ENCODE measurements at places on chromosomes 6 and 20.

- DNase-seq: no peak
Measured at GRCh38 chr20:53074811-53075314, 102.7 kb downstream of the TSHZ2 start.

DNA sequence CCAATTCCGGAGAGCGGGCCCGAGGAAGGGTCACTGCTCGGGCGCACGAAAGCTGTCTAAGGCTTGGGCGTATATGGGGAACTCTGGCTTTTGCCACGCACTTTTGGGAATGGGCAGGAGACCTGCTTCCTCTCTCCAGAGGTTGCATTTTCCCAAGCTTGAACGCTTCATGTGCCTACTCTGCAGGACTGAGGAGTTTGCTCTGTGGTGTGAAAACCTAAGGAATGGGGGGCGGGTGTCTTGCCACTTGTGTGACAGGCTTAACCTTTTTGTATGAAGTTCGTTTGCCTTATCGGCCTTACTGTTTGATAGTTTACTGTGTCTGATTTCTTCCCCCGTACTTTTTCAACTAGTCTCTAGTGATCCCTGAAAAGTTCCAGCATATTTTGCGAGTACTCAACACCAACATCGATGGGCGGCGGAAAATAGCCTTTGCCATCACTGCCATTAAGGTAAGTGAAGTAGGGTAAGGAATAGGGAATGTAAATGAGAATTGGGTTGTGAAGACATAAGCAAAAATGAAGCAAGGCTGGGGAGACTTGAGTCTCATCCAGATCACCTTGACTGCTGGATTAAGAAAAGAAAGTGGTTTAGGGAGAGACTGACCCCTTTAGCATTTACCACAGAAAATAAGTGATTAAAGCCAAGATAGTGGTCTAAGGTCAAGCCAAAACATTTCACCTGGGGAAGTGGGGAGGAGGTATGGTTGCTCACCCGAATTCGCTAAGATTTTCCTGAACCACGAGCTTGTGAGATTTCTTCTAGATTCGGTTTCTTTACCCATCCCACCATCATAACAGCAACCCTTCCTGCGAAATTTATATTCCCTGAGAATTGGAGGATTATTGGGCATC lies 627 bp downstream of the RPS18 start:
- no peak for DNase-seq

- DNase-seq: no peak
Measured at GRCh38 chr6:140636271-140636907, 1261.9 kb upstream of the CITED2 start.

DNA sequence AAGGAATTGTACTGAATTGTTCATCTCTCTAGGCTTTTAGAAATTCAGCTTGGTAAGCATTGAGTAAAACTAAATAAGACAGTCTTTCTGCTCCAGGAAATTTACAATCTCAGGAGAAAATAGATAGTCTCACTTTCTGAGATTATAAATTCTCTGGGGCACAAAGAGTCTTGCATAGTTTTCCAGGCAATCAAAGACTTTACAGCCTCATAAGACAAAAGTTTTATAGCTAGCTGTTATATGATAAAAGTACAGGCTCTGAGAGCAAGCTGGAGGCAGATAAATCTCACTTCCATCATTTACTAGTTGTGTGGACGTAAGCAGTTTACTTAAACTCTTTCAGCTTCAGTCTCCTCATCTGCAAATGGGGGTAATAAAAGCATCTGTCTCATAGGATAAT lies 11.4 kb downstream of the FRK start:
- no peak for DNase-seq

- no peak for DNase-seq
Measured at GRCh38 chr6:25278261-25278913, 787 bp upstream of the CARMIL1 start.

DNA sequence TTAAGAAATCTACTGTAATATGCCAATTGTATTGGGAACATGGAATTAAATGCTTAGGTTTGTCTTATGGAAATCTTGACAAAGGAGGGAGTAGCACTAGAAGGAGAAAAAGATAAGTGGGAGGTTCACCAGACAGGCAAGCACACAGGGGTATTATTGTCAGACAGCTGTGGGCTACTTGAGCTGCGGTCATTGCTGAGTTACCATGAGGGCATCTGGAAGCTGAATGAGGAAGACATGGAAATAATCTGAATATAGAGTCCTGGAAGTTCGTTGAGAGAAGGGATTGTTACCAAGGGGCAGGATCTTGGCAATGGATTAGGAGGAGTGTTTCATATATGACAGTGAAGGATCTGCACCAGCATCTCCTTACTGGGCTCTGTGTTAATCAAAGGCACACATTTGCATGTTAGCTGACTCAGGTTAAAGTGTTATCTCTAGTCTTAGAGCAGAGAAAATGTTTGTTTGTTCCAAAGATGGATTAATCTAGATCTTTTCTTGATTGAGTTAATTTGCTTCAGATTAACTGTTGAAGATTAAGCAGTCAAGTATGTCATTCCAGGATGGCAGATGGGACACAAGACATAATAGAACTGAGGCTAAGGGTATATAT lies 53.0 kb upstream of the SUPT3H start:
- no peak for DNase-seq

DNA sequence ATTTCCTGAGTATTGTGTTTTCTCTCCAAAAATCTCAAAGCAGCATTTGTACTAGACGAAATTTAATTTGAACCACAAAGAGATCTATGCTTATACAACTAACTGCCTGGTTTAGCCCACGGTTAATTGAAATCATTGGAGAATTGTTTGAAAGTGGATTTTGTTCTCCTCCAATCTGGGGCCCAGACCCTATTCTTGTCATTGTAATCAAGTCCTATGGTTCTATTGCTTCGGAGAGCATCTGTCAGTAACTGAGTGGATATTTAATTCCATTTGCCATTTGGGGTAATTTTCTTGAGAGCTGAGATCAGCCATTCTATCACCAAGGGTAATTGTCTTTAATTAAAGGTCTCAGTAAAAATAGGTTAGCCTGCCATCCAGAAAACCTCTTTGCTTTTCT lies 117.0 kb upstream of the KCNG1 start:
- DNase-seq: no peak

GRCh38 chr20:50296450-50297375 lies 106.1 kb downstream of the CEBPB start:
- no peak for DNase-seq

- DNase-seq: no peak
Measured at GRCh38 chr6:89680150-89680549, 41.6 kb upstream of the LYRM2 start.

DNA sequence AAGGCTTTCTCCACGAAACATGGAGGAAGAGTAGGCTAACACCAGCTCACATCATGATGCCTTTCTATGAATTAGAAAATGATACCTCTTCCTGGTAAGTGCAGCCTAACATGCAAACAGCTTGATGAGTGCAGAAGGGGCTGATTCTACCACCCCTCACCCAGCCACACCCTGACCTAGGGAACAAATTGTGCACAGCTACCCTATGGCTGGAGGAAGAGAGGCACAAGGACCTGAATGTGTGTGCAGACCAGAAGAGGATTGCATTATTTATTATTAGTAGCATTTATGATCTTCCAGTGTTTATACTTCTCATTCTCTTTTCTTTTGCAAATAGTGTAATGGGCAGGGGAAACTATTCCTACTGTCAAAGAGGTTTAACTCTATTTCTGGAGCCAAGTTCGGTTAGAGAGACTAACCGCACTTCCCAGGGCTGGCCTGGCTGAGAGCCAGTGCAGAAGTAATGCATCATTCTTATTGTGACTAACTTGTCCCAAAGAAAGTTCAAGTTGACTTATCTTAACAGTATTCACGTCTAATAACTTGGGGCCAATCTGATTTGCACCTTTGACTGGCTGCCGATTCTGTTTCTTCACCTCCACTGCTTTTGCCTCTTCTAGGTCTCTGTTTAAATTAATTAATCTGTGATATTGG lies 237.5 kb downstream of the CD83 start:
- DNase-seq: no peak

GRCh38 chr6:110265273-110265672 lies 85.0 kb downstream of the CDC40 start:
- DNase-seq: no peak

DNA sequence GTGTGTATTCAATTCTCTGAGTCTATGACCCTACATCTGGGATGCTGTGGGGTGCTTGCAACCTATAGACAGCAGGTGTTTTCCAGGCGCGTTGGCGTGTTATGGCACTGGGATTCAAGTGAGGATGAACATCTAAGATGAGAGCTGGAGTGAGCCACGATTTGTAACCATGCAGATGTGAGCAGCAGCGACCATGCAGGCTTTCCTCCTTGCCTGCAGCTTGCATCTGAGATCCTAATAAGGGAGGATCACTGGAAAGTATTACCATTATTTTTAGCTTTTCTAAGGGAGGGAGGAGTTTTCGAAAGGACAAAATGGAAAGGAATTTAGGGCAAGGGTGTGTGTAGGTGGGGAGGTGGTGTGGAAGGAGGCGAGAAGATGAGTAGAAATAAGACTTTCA lies 216.7 kb downstream of the ATXN1 start:
- no peak for DNase-seq

DNA sequence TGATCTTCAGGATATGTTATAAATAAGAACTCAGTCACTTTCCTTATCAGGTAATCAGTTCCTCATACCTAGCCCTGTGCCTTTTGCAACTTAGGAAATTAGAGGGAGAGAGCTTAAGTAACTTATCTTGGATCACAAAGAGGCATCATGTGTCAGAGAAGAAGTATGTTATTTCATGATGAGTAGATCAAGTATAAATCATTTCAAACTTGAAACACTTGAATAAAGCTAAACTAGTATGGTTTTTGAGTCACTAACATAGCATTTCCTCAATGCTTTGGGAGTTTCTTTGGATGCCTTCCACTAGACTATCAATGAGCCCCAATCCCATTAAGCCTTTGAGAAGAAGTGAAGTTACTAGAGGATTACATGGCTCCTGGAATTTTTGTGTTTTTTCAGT lies 102.6 kb upstream of the TNFAIP3 start:
- DNase-seq: no peak

Data from activated CD4-positive, CD25-positive, alpha-beta regulatory T cell (primary cell).